HT-29 (cell line): ENCODE measurements at places on chromosomes 1 and 21. TPM values are rescaled to one million over a fixed set of nuclear protein-coding genes. Genes with fewer than 3 reads are reported as not detected.

MCOLN3 gene
- total RNA-seq, result not detected in 2 replicates

CHIA gene
- total RNA-seq, result not detected in 2 replicates

CCDC185 gene
- not detected in 2 replicates for total RNA-seq

LRIG2 gene
- 3.6 and 4.1 TPM in 2 replicates for total RNA-seq

AKR7A3 gene
- total RNA-seq, result 136 and 142 TPM in 2 replicates

UQCRH gene
- 412 and 429 TPM in 2 replicates for total RNA-seq

NHLH2 gene
- total RNA-seq, result not detected in 2 replicates

DNTTIP2 gene
- 15.1 and 15.4 TPM in 2 replicates for total RNA-seq

TMCC2 gene
- 0.08 and 0.21 TPM in 2 replicates for total RNA-seq

SYCP1 gene
- total RNA-seq, result not detected in 2 replicates

OLFML2B gene
- total RNA-seq, result 0.66 TPM in 1 of 2 replicates, not detected in the other

BLACAT1 gene
- 1.8 and 1.9 TPM in 2 replicates for total RNA-seq

KIF21B gene
- 3.8 and 4.8 TPM in 2 replicates for total RNA-seq

HAX1 gene
- total RNA-seq, result 111 and 139 TPM in 2 replicates

OR2T33 gene
- total RNA-seq, result not detected in 2 replicates

TRPM2 gene
- total RNA-seq, result 0.60 TPM in 1 of 2 replicates, not detected in the other

RPE65 gene
- not detected in 2 replicates for total RNA-seq

IL22RA1 gene
- total RNA-seq, result 21.7 and 32.8 TPM in 2 replicates

OR6K6 gene
- total RNA-seq, result not detected in 2 replicates

DNALI1 gene
- 0.23 and 0.37 TPM in 2 replicates for total RNA-seq

SFN gene
- total RNA-seq, result 170 and 192 TPM in 2 replicates

FAM72D gene
- 1.8 and 3.5 TPM in 2 replicates for total RNA-seq

DEPDC1 gene
- total RNA-seq, result 7.6 and 10.2 TPM in 2 replicates

UBASH3A gene
- total RNA-seq, result not detected in 2 replicates

WNT2B gene
- total RNA-seq, result 0.28 and 1.0 TPM in 2 replicates

UMODL1 gene
- 0.08 TPM in 1 of 2 replicates, not detected in the other for total RNA-seq

NFIA gene
- total RNA-seq, result 12.3 and 15.9 TPM in 2 replicates

NOTCH2 gene
- total RNA-seq, result 27.0 and 38.0 TPM in 2 replicates

MPL gene
- total RNA-seq, result 0.79 TPM in 1 of 2 replicates, not detected in the other

DNAJC28 gene
- total RNA-seq, result 0.20 and 0.42 TPM in 2 replicates
